ENCODE measurements at places on chromosomes 12 and 14.

DNA sequence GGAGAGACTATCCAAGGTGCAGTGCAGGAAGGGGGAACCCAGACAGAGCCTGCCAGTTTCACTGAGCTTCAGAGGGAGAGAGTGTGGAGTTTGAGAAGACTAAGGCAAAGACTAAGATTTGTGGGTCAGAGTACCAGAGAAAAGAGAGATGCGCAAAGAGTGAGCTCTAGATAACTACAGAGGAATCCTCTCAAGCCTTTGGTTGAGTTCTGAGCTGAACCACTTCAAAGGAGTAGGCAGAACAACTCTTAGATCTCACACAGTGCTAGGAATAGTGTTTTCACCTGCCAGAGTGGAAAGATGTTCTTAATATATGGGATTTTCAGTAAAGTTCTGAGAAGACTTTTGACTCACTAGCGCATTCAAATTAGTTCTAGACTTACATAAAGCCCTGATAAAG, 10.7 kb upstream of the M6PR start:
- no peak for DNase-seq

GRCh38 chr12:95143621-95144205, 70.3 kb upstream of the NR2C1 start:
- no peak for DNase-seq

DNA sequence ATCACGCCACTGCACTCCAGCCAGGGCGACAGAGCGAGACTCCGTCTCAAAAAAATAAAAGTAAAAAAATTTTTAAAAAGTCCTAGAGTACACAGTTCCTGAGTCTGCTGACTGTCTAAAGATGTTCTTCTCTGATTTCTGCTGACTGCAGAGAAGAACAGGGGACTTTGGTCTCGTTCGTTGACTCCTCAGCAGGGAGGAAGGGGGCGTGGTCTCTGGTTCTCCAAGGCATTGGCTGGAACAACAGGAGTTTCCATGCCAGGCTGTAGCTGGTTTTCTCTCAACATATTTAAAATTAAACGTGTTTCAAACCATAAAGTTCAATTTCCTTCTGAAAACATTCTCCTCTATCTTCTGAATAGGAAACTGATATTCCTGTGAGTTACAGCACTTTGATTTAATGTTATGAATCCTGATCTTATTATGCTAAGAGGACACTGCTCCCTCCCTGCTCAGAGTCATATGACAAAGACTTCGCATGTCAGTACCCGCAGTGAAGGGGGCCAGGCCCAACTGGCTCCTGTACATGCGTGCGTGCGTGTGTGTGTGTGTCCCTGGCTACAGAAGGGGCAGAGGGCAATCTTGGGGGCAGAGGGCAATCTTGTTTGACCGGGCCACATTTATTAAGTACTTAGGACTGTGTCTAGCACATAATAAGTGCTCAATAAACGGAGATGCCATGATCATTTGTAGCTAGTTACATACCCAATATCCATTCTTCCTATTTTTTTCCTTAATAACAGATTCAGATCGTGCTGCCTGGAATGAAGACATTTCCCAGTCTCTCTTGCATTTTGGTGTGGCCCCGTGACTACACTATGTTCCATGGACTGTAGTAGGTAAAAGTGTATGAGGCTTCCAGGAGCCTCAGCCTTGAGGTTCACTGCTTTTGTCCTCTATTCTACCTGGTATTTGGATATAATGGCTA, 16.5 kb upstream of the HNF1A start:
- DNase-seq = no peak

- peak; percentile 31 for DNase-seq
Measured at GRCh38 chr12:58888131-58888783, 32.0 kb downstream of the LRIG3 start.

- DNase-seq = no peak
Measured at GRCh38 chr14:36111822-36112583, 64.5 kb downstream of the PTCSC3 start.

- DNase-seq = no peak
Measured at GRCh38 chr12:49366096-49366651, 1.1 kb upstream of the SPATS2 start.

- DNase-seq = no peak
Measured at GRCh38 chr12:89134213-89134770, 218.0 kb downstream of the DUSP6 start.

DNA sequence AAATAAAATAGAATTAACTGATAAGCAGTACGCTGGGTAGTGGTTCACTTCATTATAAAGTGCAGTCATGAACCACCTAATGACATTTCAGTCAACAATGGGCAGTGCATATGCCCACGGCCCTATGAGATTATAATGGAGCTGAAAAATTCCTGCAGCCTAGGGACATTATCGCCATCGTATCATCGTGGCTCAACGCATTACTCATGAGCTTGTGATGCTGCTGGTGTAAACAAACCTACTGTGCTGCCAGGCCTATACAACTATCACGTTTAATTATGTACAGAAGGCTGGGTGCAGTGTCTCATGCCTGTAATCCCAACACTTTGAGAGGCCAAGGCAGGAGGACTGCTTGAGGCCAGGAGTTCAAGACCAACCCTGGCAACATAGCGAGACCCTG, 62.3 kb upstream of the TMEM263 start:
- no peak for DNase-seq

GRCh38 chr12:80698256-80698655, 9.2 kb upstream of the MYF6 start:
- no peak for DNase-seq

GRCh38 chr12:9132008-9132535, 16.4 kb upstream of the A2M start:
- DNase-seq = no peak

DNA sequence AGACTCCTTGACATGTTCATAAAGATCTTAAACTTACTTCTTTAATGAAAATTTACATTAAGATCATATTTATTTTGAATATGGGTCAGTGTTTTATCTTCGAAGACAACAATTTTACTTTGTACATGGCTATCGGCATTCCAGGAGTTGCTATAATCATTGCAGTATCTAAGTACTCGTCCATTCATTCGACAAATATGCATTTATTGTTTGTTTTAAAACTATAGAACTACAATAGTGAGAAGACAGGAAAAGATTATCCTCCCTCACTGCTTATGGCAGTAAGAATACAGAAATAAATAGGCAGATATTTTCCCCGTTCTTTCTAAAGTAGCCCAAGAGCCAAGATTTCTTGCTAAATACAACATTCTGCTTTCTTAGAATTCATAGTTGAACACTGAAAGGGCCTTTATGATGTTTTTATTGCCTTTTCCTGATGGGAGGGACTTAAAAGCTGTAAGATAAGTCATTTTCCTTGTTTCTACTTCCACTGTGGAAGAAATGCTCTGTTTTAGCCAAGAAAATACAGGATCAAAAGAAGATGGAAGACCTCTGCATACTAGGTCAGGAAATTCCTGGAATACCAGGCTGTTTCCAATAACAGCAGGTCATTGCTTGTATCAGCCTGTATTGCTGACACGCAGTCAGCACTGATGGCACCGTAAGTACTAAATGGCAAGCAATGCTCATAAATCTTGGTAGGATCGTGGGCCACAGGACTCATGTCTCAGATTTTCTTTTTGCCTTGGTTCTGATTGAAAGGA, 521.0 kb upstream of the ATP2B1 start:
- DNase-seq = no peak

DNA sequence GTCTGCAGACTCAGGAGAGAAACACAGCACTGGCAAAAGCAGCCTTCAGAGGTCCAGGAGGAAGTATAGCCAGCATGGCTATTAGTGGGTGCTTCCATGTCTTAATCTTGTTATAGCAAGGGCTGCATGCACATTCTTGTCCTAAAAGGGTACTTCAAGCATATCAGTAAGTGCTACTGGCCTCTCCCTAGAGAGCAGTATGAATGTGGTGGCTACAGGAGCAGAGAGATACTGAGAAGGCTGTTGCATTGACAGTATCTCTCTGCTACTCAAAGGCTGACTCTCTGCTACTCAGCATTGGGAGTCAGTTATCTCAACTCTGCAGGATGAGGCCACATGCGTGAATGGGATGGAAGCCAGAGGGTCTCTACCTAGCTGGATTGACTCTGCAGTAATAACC, 2.0 kb downstream of the GARIN6 start:
- no peak for DNase-seq

DNA sequence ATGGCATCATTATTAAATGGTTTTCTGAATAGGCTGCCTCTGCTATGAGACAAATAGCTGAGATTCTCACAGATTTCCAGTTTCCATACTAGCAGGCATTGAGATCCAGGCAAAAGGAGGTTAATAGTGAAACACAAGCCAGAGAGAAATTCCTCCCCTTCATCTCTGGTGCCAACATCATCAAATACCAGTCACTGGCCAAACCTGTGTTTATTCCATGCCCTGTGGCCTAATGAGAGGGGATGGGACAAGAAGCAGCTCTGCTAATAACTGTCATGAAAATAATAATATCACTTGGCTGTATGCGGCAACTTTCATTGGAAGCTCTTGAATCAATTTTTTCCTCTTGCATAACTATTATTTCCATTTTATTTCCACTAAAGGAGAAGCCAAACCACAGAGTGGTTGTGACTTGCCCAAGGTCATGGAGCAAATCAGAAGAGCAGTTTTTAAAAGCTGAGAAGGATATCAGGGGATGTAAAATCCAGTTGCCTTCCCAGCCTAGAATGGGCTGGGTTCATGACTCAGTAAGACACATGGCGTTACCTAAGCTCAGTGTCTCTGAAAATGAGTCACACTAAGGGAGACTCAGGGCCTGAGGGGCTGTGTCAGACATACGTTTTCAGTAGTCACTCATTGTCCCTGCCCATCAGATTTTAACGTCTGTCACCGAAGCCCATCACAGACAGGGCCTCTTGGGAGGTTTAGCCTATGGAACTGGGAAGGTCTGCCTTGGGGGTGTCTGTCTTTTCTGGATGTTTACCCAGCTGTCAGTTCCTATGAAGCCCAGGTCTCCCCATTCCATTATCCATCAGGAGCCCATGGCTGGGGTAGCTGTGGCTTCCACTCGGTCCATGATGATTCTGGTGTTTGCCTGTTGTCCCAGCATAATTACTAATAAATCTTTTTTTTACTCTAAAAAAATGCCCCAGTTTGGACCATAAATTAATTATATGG, 208.8 kb upstream of the EEA1 start:
- no peak for DNase-seq

GRCh38 chr14:73741386-73741875, 27.2 kb upstream of the PNMA1 start:
- DNase-seq = peak; percentile 43

- no peak for DNase-seq
Measured at GRCh38 chr14:79383475-79383874, 827.8 kb downstream of the DIO2 start.

GRCh38 chr12:29944269-29945000, 160.7 kb upstream of the TMTC1 start:
- no peak for DNase-seq

DNA sequence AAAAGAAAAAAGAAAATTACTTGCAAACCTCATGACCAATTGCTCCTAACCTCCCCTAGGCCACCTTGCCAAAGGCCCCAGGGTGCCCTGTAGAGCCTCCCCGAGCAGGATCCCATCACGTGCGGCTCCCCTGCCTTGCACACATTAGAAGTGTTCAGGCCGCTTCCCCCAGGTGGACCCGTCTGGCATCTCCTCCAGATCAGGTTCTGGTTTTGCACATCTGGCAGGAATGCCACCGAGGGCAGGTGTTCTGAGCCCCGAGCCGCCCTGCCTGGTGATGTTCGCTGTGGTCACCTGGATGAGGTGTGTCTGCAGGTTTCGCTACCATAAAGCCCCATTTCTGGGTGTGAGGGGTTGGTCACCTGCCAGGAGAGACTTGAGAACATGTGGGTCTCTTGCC, 19.3 kb downstream of the MMP17 start:
- no peak for DNase-seq

DNA sequence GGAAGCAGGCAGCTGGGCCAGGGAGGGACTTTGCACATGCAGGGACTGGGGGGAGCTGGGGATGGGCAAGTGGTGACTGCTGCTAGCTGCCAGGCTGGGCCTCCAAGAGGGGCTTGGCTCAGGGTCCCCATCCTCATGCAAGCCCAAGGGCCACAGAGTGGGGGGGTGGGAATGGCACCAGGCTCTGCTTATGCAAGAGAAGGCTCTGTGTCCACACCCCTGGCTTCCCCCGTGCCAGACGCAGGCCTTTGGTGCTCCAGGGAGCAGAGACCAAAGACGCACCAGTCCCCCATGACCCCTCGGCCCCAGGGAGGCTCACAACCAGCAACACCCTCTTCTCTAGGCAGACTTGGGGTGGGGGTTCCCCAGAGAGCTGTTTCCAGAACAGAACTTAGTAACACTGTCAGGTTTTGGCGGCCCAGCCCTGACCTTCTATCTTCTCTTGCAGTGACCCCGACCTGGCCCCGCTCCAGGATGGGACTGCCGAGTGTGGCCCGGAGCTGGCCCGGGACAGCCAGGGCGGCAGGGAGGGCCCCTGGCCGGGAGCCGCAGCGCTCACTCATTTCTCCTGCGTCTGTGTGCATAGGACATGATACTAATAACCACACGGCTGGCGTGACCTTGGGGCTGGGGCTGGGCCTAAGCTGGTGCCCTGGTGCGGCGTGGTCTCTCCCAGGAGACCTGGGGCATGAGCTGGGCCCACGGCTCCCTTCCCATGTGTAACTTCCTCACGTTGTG, 14.3 kb downstream of the XRCC3 start:
- DNase-seq = no peak

All from anterior cingulate cortex (tissue), 58 donors.